ENCODE measurements at places on chromosomes 12 and 14.

DNA sequence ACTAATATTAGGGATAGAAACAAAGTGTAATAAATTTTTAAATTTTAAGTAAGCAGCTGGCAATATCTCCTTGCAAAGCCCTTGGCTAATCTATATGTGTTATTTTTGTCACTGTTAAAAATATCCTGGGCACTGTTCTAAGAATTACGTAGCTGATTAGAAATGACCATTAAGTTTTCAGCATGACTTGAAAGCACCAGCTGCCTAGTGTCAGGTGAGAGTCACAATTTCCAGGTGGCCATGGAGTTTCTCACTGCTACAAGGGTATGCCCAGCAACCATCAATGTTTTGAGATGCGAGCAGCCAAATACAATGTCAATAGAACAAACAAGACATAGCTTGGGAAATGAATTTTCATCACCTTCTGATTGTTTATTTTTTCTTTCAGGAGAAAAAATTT lies 23.3 kb upstream of the GYS2 start:
- DNase-seq, result no peak

- no peak for DNase-seq
These were observed 554 bp downstream of the SPPL3 start for GRCh38 chr12:120903412-120904196.

- DNase-seq, result peak; percentile 31
These were observed 17.1 kb upstream of the EMP1 start for GRCh38 chr12:13179211-13180074.

- no peak for DNase-seq
These were observed 3.0 kb upstream of the METTL17 start for GRCh38 chr14:20986811-20987210.

- no peak for DNase-seq
These were observed 24.4 kb upstream of the YARS2 start for GRCh38 chr12:32780071-32780470.

- DNase-seq, result no peak
These were observed 1305.0 kb downstream of the LRFN5 start for GRCh38 chr14:42911642-42912041.

DNA sequence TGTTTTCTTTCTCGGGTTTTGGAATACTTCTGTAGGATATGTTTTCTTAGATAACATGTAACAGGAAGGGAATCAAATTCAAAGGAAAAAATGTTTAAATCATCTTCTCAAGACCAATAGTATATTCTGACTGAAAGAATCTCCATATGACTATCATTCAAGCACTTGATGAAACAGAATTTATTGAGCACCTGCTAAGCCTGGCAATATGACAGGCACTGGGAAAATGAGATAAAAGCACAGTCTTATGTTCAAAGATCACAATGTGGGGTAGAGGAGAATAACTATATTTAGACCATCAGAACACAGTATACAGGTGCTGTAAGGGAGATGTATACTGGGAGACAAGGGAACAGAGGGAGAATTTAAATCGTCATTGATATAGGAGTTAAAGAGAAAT lies 19.1 kb upstream of the TMEM30B start:
- DNase-seq, result no peak

DNA sequence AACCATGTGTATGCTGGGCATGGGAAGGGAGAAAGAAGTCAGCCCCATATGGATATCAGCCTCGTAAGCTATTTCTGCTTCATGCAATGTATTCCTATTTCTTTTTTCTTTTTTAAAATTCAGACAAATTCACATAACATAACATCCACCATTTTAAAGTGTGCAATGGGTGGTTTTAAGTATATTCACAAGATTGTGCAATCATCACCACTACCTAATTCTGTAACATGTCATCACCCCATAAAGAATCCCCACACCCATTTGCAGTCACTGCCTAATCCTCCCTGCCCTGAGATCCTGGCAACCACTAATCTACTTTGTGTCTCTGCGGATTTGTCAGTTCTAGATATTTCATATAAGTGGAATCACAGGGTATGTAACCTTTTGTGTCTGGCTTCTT lies 9.5 kb downstream of the POMT2 start:
- no peak for DNase-seq

DNA sequence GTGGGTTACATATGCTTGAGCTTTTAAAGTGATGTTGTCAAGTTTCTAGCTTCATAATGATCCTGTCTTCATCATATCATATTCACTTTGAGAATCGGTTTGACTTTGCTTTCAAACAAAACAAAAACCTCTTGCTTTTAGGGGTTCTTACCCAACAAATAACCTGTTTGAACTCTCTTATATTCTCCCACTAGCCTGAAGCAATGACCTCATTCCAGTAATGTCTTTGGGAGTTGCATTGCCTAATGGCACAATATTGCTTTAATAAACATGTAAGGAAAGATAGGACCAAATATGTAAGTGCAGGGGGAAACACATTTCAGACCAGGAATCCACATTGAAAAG lies 27.7 kb downstream of the WBP11 start:
- DNase-seq, result no peak

DNA sequence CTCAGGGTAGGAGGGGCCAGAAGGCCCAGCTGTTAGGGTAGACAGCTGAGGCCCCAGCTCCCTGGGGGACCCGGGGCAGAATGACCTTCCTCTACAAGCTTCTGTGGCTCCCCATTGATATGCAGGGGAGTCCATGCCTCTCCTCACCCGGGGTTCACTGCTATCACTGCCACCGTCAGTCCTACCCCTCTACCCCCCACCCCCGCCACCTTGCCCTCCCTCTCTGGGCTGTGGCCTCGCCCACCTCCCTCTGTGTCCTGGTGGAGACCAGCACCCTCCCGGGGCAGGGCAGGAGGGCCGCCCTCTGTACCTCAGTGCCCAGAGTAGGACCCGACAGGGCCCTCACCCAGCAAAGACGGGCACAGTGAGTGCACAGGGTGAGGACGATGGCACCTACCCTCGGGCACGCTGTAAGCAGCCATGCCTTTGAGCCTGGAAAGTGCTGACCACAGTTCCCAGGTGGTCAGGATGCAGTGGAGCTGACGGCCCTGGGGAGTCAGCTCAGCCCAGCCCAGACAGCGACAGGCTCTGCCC lies 88.4 kb upstream of the SFSWAP start:
- DNase-seq, result no peak

DNA sequence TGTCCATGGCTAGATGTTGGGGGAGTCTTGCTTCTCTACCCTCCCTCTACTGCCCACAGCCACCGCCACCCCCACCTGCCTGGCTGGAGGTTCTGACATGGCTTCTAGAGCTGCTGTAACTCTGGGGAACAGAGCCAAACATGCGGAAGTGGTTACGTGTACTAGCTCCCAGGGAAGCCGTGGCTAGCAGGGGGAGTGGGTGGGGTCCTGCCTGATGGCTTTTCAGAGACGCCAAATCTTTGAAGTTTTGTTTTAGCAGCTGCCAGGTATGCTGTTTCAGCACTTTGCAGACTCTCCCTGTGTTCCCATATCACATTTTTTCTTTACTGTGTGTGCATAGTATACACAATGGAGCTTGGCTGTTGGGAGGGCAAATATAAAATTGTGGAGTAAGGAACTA lies 150.3 kb downstream of the TGFB3 start:
- DNase-seq, result no peak

DNA sequence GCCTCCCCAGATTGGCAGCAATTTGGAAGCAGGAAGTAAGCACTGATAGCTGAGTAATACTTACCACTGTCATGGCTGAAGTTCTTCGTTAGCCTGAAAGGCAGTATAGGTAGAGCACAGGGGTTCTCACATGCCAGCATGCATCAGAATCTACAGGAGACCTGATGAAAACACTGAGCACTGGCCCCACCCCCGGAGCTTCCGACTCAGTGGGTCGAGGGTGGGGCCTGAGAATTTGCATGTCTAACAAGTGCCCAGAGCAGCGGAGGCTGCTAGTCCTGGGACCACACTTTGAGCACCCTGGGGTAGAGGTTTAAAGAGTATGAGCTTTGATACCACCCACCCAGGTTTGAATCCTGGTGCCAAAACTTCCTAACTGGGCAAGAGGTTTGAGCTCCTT lies 89.6 kb downstream of the FBXW8 start:
- peak; percentile 33 for DNase-seq

GRCh38 chr12:119668324-119668841 lies 450 bp downstream of the PRKAB1 start:
- DNase-seq, result no peak

GRCh38 chr12:57813971-57814772 lies 4.4 kb downstream of the AVIL start:
- no peak for DNase-seq

GRCh38 chr12:113136128-113136989 lies 798 bp upstream of the RASAL1 start:
- DNase-seq, result no peak

DNA sequence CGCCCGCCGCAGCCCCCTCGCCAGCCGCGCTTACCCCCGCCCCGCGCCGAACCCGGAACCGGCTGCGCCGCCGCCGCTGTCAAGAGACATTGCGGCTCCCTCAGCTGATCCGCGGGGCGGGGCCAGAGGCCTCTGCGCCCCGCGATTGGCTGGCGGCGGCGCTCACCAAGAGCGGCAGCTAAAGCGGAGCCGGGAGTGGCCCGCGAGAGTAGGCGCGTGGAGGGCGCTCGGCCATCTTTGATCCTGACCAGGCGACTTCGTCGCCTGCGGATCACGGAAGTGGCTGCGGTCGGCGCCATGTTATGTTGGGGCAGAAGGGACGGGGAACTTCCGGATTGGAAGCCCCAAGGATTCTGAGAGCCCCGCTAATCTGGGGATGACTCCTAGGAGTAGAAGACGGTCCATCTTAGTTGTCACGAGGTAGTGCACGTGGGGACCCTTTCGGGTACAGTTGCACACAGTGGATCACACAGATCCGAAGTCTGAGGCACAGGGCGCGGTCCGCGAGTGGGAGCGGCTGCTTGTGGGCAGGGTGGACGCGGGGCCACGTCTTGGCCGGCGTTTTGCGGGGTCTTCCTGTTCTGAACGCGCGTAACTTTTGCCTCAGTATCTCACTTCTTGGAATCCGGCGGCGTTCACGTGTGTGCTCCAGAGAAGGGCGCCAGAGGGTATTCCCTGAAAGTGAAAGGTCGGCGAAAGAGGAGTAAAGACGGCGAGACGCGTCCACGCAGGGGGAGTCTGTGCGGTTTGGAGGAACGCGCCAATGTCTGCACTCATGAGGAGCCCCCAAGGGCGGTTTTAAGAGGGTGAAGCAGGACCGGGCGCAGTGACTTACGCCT lies at the start of gene CHFR:
Gene CHFR, minus strand, starts transcription at position 93 of the 839 bp plus-strand sequence. CDS start 277 bp downstream, outside the sequence.
- peak; percentile 98 for DNase-seq

DNA sequence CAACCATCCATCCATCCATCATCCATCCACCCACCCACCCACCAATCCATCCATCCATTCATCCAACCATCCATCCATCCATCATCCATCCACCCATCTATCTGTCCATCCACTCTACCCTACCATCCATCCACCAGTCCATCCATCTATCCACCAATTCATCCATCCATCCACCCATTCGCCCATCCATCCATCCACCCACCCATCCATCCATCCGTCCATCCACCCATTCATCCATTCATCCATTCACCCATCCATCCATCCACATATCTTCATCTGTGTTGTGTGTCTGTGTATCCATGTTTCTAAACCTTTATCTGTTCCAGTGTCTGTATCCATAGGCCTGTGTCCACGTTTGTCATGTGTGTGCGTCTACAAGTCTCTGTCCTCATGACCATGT lies 9.9 kb downstream of the HNF1A start:
- no peak for DNase-seq

- no peak for DNase-seq
These were observed 11.0 kb downstream of the ZBTB39 start for GRCh38 chr12:56995201-56995929.

DNA sequence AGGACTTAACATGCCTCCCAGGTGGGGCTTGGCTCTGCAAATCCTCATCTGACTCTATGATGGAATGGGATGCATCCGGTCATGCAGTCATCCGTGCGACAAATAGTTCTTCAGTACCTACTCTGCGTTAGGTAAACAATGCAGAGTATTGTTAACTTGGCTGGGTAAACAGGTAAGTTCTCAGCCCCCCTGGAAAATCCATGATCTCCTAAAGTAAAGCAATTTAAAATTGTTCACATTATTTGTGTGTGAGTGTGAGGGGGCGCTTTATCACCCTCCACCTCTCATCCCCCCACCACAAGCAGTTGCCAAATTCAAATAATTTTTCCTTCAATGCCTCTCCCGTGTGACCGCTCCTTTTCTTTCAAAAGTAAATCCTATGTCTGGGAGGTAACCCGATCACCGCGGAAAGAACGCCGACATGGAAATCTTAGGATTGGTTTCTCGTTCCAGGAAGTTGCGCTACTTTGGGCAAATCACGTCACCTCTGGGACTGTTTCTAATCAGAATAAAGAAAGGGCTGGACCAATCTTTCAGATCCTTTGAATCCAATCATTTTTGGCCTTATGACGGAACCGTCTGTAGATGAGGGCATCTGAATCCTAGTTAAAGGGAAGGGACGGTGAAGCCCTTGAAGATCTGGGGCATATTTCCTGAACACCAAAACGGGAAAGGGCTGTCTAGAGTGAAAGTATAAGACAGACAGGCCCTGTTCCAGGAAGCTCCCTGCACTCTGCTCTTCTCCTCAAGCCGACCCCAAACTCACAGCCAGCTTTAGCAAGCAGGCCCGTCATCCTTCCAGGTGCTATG lies 44.0 kb upstream of the SINHCAF start:
- peak; percentile 65 for DNase-seq

DNA sequence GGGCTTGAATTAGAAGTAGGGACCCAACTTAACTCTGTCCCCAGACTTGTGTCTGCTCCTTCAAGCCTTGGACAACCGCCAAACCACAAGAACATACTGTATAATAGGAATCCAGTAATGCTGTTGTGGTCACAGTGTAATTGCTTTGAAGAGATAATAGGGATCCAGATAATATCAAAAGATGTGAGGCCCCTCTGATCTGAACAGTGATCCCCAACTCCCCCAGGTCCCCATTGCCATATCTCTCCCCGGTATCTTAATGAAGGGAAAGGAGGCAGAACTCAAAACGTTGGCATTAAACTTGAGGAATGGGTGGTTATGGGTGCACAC lies 8.5 kb upstream of the PLEKHH1 start:
- no peak for DNase-seq
